Stimulated activated CD8-positive, alpha-beta memory T cell treated with anti-CD3 and anti-CD28 coated beads, Interleukin-7, amount 100 ng/mL, for 1 hour (primary cell): ENCODE measurements at places on chromosomes 7 and 10.

DNA sequence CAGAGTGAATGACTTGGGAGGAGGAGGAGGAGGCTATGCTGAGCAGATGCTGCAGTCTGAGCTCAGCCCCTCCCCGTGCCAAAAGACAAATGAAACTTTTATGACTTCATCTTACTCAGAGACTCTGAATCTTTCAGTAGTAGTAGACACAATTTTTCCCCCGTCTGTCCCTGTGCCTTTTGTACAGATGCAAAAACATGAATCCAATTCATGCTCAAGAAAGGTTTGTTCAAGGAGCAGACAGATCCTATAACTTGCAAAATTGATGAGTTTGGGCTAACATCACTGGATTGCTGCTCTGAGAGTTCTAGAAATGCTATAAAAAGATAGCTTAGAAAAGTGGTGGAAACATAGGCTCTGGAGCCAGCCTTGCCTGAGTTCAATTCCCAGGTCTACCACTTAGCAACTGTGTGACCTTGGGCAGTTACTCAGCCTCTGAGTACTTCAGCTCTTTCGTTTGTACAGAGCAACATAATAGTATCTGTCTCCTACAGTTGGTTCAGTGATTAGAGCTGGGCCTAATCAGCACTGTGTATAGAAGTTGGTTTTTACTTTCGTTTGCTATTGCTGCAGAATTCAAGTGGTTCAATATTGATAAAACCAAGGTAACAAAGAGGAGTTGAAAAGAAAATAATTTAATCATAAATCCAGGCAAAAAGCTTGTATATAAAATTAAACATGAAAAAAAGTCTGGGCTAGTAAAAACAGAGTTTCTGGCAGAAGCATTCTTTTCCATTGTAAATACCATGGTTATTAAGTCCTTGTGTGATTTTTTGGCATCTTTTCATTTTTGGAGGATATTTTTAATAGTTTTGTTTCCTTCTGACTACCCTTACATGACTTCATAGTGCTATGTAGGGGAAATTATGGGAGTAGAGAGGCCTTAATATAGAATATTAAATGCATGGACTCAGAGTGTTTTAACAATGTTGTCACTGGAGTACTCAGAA lies 174.2 kb upstream of the ZNF32 start:
- no peak for DNase-seq

GRCh38 chr7:114755856-114756255 lies 166.0 kb upstream of the MDFIC start:
- DNase-seq = no peak

- no peak for DNase-seq
Observed at GRCh38 chr10:15737656-15738055, 17.9 kb upstream of the ITGA8 start.

DNA sequence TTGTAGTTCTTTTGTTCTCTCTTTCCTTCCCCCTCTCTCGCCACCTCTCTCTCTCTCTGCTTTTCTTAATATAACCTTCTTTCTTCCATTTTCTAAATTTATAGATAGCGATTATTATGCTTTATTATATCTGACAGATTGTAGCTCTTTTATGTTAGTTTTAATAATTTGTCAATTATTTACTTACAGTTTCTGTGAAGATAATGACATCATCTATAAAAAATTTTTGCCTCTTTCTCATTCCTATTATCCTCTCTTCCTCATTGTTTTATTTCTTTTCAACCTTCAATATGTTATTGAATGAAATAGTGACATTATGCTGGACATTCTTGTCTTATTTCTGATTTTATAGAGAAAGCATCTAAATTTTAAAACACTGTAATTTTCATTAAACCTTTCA lies 469.6 kb upstream of the NRG3 start:
- no peak for DNase-seq

- DNase-seq = no peak
Observed at GRCh38 chr7:114531326-114531725, 116.7 kb downstream of the FOXP2 start.

GRCh38 chr10:96263176-96263575 lies 8.2 kb downstream of the BLNK start:
- no peak for DNase-seq

GRCh38 chr10:87684001-87684638 lies 24.4 kb downstream of the PAPSS2 start:
- DNase-seq = no peak
